Stimulated activated CD4-positive, alpha-beta T cell treated with anti-CD3 and anti-CD28 coated beads, Interleukin-1b, Interleukin-23, amount 100 ng/mL, for 1 hour (primary cell): ENCODE measurements at places on chromosomes 5 and 9.

GRCh38 chr5:63262185-63262981 is 683.8 kb downstream of the LRRC70 start:
- no peak for DNase-seq

DNA sequence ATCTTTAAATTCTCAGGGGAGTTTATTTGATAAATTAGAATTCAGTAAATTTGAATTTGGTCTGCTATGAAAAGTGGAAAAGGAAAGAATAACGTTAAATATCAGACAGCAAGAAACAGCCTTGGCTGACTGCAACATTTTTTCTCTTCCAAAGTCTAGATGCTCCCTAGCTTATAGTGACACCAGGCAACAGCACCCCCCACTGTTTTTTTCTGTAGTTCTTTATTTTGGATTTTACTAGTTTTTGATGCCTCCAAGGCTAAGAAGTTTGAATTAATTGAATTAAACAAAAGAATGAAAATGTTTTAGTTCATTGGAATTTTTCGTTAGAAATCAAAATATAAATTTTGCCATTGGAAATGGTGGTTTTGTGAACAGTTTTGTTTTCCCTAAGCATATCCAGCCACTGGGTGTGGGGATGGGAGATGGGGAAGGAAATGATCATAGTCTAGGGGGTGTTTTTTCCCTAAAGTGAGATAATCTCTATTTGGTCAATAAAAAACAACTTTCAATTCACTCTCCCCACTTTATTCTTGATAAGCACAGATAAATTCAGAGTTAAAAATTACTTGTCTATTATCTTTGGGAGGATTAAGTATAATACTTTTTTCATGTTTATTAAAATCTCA is 199.3 kb upstream of the CD180 start:
- no peak for DNase-seq

GRCh38 chr5:150468206-150468605 is 18.7 kb upstream of the RPS14 start:
- no peak for DNase-seq

DNA sequence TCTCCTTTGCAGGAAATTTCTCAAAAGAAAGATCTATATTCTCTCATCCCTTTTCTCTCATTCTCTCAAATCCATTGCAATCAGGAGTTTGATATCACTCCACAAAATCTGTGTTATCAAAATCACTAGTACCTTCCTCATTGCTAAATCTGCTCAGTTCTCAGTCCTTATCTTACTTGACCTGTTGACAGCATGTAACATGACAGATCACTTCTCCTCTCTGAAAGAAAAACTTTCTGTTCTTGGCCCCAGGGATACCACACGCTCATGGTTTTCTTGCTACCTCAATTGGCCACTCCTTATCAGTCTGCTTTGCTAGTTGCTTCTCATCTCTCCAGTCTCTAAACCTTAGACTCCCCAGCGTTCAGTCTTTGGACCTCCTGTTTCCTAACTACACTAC is 22.1 kb downstream of the SRP19 start:
- DNase-seq, result no peak

- no peak for DNase-seq
Measured at GRCh38 chr5:156513123-156513815, 186.3 kb downstream of the SGCD start.

DNA sequence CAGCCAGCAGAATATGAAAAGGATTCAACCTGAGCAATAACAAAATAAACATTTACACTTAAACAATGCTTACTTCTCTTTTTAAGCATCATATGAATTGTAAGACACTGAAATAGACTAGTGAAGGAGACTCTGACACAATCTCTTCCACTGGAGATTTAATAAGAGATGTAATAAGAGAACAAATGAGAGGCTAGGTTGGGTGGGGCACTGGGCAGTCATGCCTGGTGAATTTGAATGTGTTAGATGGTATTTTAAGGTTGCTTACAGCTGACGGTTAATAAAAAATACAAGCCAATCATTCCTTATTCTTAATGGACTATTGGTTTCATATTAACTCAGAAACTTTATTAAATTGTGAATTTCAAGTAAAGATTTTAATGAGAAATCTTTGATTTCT is 105.9 kb upstream of the TARS1 start:
- DNase-seq, result no peak
